ENCODE measurements at places on chromosomes 7 and 10. TPM values are rescaled to one million over a fixed set of nuclear protein-coding genes. Genes with fewer than 3 reads are reported as not detected.

Gene CFAP43
- under 0.01 TPM for total RNA-seq

Gene SEMA3C
- 203 TPM for total RNA-seq

Gene LRRC4
- 0.33 TPM for total RNA-seq

Gene NUTM2A
- 0.51 TPM for total RNA-seq

Gene SGMS1
- total RNA-seq: 82.1 TPM

Gene PTPRZ1
- not detected for total RNA-seq

Gene AMPH
- 3.6 TPM for total RNA-seq

Gene HOXA9
- under 0.01 TPM for total RNA-seq

Gene SSC4D
- 0.33 TPM for total RNA-seq

Data from fibroblast of lung (primary cell).